ENCODE measurements at places on chromosomes 6 and 20.
A peak's percentile ranks its signal among the peaks of the same experiment; 100 is the strongest.

GRCh38 chr6:38477680-38478260 is 162.0 kb downstream of the BTBD9 start:
- DNase-seq: peak; percentile 54

DNA sequence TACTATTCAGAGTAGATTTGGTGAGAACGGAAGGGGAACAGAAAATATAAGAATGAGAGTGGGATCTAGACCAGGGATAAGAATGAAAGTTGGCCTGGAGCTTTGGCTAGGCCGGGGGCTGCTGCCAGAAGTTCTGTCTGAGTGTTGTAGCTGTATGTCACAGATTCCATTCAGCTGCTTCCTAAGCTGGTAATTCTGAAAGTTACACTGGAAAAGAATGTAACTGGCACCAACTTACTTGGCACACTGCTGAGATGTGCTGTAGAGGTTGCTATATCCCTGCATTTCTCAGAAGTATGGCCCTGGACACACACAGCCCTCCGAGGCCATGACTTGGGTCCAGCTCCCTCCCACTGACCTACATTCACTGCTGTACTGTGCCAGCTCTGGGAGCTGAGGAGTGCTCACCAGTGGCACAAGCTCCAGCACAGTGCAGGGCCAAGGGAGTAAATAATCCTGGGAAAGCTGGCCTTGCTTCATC is 25.8 kb upstream of the TMEM217 start:
- DNase-seq: peak; percentile 39

- no peak for DNase-seq
Measured at GRCh38 chr20:36060676-36061075, 92.3 kb downstream of the CNBD2 start.

- no peak for DNase-seq
Measured at GRCh38 chr6:109081516-109082187, 13.0 kb downstream of the SESN1 start.

DNA sequence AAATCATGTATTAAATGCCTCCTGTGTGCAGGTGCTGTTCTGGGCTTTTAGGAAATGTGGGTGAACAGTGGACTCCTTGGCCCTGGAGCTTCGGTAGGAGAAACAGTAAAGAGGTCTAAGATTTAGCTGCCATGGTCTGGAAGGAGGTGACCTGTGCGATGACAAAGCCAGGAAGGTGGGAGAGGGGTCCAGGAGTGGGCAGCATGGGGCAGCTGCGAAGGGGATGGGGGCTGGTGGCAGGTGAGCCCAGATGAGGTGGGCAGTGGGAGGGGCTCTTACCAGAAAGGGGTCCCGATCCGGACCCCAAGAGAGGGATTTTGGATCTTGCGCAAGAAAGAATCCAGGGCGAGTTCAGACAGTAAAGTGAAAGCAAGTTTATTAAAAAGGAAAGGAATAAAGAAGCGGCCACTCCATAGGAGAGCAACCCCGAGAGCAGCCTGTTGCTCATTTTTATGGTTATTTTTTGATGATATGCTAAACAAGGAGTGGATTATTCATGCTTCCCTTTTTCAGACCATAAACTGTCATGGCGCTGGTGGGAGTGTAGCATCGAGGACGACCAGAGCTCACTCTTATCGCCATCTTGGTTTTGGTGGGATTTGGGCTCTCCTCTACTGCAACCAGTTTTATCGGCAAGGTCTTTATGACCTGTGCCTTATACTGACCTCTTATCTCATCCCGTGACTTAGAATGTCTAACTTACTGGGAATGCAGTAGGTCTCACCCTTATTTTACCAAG is 38.7 kb downstream of the PRR18 start:
- no peak for DNase-seq

All from retina (tissue), 1 donor.